Amniotic epithelial cell (primary cell): ENCODE measurements at places on chromosomes 1 and 21.

GRCh38 chr1:26047278-26047874, 1.5 kb upstream of the SLC30A2 start:
- no peak for DNase-seq

DNA sequence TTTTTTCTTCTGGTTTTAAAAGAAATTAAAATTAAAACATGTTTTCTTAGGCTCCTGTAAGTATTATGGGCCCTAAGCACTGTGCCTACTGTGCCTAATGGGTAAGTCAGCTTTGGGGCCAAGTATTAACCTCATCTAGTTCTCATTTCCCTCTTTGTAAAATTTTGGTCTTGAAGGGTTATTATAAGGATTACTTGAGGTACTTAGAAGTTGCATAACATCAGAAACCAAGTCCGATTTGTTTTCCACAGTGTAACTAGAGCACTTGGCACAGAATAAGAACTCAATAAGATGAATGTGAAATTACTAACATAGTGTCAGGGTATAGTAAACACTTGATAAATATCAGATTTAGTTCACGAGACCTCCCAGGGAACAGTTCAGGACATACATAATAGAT, 16.4 kb upstream of the OSBPL9 start:
- no peak for DNase-seq

DNA sequence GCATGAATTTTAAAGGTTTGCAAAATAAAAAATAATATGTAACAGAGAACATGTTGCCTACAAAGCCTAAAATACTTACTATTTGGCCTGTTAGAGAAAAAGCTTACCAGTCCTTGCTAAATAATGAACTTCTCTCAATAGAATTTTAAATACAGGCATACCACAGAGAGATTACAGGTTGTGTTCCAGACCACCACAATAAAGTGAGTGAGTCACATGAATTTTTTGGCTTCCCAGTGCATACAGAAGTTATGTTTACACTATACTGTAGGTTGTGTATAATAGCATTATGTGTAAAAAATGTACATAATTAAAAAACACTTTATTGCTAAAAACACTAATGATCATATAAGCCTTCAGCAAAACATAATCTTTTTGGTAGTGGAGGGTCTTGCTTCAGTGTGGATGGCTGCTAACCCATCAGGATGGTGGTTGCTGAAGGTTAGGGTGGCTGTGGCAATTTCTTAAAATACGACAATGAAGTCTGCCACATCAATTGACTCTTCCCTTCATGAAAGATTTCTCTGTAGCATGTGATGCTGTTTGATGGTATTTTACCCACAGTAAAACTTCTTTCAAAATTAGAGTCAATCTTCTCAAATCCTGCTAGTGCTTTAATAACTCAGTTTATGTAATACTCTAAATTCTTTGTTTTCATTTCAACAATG, 48.6 kb downstream of the SCYL3 start:
- peak; percentile 14 for DNase-seq

DNA sequence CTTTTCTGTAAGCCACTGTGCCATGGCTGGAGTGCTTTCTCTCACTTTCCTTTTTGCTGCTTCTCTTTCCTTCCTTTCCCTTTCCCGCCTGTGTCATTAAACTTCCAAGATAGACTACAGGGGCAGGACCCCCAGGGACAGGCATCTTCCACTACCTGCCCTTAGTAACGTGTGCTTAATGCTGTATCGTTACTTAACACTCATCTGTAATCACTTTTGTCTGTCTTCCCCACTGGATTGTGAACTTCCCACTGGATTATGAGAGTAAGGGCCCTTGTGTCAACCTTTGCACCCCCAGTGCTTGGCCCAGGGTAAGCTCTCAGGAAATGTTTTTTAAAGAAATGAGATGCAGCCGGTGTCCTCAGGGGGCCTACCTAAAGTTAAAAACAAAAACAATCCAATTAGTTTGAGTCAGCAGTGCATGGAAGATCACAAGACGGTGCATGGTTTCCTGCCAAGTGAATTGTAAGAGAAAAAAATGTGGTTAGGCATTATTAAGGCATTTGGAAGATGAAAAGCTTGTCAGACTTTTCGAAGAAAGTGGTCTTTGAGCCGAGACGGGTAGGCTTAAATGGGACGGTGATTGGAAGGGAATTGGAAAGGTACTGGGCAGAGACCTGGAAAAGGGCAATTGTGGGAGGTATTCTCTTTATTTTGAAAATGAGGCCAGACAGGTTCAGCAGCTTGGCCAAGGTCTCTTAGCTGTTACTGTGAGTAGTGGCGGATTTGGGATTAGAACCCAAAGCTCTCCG, 958 bp downstream of the LYPLAL1 start:
- DNase-seq, result peak; percentile 93

DNA sequence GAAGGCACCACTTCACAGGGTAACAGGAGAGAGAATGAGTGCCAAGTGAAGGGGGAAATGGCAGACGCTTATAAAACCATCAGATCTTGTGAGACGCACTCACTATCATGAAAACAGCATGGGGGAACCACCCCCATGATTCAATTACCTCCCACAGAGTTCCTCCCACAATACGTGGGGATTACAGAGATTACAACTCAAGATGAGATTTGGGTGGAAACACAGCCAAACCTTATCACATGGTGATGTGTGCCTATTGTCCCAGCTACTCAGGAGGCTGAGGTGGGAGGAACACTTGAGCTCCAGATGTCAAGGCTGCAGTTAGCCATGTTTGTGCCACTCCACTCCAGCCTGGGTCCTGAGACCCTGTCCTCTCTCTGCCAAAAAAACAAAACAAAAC, 56.0 kb upstream of the DSCAM start:
- DNase-seq, result no peak

GRCh38 chr1:205360891-205361290, 4.2 kb upstream of the KLHDC8A start:
- DNase-seq, result no peak

- peak; percentile 81 for DNase-seq
Measured at GRCh38 chr1:91569411-91570119, 68.9 kb downstream of the CDC7 start.

GRCh38 chr1:188228623-188229022, 1399.9 kb downstream of the PLA2G4A start:
- DNase-seq, result peak; percentile 19

DNA sequence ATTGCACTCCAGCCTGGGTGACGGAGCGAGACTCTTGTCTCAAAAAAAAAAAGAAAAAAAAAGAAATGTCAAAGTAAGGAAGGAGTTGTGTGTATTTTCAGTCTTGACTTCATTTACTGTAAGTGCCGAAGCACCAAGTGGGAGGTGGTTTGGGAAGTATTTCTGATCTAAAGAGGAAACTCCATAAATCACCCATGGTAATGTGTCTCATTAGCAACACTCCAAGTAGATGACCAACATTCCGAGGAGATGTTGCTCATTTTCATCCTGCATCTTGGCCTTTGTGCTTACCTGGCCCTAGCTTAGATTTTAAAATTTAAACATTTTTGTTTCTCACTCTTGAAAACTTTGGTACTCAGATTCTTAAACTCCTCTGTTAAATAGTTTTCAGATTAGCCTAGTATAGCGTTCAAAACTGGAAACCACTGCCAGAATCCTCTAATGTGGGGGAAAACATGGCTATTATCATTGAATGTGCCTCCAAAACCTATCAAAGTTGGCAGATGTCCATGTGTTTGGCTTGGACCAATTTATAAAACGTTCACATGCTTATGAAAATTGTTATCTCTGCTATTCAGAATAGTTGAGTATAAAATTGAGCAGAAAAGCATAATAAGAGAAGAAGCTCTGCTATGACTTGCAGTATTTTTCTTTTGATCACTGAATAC, 110.4 kb downstream of the NFIA start:
- no peak for DNase-seq

GRCh38 chr1:151756291-151756690, 7.0 kb downstream of the MRPL9 start:
- DNase-seq, result peak; percentile 3
